ENCODE measurements at places on chromosomes 7 and 10.
A peak's percentile ranks its signal among the peaks of the same experiment; 100 is the strongest.

GRCh38 chr10:88661018-88661417, 3.2 kb upstream of the LIPF start:
- no peak for DNase-seq

DNA sequence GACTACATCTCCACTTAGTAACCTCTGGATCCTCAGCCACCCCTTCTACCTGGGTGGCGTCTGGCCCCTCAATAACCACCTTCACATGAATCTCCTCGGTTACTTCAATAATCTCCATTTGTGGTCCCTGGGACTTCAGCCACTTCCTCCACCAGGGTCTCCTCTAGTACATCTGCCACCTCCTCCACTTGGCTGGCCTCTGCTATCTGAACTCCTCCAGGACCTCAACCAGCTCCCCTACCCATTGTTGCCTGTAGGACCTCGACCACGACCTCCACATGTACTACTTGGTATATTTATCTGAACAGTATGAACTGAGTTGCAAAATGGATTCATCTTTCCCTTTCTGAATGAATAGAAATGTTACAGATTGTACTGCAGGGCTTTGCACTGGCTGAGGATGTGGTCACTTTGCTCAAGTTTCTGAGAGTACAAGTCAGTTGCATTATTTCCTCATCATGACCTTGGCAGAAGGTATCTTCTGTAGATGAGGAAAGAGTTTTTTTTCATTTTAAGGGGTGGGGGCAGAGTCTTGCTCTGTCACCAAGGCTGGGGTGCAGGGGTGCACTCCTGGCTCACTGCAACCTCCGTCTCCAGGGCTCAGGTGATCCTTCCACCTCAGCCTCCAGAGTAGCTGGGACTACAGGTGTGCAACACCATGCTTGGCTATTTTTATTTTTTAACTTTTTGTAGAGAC, 36.0 kb downstream of the MAT1A start:
- DNase-seq: no peak

- DNase-seq: no peak
Measured at GRCh38 chr10:84214046-84214572, 11.2 kb downstream of the LRIT2 start.

DNA sequence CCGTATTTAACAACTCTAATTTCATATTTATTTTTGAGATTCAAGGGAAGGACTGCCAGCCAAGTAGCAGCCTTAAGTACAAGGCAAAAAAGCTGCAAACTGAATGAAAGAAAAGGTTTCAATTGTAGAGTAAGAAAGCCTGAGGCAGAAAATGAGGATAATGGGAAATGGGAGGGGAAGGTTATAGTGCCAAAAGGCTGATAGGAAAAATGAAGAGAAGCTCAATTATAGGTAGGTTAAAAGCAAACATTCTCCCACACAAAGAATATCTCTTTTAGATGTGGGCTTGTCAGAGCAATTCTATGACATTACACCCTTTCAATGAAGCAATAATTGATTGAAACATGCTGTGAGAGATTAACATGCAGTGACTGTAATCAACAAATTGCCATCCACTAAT, 175.3 kb downstream of the RAPGEF5 start:
- DNase-seq: peak; percentile 68

GRCh38 chr7:78444267-78444666, 645.7 kb downstream of the PHTF2 start:
- DNase-seq: no peak

DNA sequence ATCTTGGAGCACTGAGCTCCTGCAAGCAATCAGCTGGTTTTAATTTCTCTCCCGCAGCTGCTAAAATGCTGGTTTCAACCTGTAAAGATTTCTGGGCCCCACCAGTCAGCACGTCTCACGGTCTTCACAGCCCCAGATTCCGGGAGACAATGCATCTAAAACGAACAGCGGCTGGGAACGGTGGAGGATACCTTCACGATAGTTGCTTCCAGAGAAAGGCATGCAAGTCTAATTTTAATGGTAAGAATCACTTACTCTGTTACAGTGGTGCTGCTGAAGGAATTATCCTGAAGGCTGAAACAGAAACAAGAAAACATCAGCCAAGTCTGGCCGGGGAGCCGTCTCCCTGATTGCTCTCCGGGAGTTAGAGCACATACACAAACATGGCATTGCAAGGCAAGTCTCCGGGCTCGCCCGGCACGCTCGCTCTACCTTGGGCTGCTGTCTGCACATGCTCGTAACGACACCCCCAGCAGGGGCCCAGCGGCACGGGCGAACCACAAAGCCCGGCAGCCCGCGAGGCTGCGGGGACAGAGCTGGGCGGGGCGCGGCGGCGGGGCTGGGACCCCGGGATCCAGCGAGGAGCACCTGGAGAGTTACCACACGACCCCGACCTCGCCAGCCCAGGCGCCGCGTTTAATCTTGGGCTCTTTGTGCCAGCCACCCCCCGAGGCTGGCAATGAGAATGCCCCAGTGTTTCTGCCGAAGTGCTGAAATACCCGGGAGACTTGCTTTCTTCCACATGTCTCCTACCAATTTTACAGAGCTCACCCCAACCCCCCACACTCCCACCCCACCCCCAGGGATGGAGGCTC, at the start of gene FAM13C:
FAM13C (minus strand) TSS at position 406 of the 815 bp plus-strand sequence; CDS start at position 317, 89 bp downstream.
- DNase-seq: peak; percentile 87

GRCh38 chr7:28351450-28351849, 60.9 kb upstream of the CREB5 start:
- DNase-seq: no peak

DNA sequence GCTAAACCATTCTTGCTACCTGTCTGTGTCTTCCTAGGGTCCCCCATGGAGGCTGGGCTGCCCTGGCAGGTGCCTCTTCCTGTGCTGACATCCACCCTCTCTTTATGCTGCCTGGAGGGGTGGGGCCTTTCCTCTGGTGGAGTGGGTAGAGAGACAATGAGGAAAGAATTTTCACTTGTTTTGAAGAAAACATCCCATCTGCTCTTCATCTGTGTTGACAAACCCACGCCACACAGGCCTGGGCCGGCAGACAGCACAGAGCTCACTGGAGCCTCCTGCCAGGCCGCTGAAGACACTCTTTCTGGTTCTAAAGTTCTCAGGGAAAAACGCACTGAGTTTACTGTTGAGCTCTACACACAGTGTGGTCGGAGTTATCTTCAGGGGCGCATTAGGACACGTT, 328.2 kb downstream of the GLRX3 start:
- DNase-seq: no peak

GRCh38 chr10:62853710-62854109, 37.5 kb upstream of the EGR2 start:
- DNase-seq: no peak
